ENCODE measurements at places on chromosomes 1 and 21.

DNA sequence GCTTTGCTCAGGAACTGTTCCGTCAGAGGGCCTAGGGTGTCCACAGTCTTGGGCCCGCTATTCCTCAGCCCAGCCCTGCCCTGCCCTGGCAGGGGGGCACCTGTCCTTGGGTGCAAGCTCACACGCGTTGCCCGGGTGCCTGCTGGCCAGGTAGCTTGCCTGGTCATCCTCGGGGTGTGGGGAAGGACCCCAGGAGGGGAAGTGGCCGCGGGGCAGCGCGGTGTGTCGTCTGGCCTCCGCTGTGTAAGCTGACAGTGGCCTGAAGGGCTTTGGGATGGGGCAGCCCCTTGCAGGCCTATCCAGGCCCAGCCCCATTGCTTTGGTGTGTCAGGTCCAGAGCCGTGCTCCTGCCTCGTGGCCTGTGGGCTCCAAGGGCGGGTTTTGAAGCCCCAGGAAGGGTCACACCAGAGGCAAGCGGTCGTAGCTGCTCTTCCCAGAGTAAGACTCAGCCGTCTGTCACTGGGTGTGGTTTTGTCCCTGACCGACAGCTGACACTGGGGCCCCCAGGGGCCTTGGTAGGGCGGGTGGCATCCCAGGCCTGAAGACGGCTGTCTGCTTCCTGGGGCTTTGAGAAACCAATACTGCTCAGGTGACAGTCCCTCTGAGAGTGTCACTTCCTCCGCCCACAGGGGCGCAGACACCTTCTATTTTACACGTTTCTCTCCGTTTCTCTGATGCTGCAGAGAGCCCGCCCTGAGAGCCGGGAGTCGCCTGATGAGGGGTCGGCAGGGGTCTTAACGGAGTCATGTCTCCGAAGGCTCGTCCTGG is 72.1 kb downstream of the SKI start:
- DNase-seq = no peak

DNA sequence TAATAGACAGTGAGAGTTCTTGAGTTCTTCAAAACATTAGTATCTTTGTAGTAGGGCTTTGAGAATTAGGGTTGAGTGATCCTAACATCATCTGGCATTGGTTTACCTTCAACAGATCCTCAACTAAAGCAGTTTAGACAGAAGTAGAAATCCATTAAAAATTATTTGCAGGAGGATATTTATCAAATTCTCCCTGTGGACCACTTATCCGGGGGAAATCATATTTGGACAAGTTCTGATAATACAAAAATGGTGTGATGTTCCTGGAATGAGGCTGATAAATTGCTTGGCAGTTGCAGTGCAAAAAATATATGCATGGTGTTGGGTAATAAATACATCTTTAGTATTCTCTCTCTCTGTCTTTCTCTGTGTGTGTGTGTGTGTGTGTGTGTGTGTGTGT is 115.1 kb upstream of the CHODL start:
- no peak for DNase-seq

DNA sequence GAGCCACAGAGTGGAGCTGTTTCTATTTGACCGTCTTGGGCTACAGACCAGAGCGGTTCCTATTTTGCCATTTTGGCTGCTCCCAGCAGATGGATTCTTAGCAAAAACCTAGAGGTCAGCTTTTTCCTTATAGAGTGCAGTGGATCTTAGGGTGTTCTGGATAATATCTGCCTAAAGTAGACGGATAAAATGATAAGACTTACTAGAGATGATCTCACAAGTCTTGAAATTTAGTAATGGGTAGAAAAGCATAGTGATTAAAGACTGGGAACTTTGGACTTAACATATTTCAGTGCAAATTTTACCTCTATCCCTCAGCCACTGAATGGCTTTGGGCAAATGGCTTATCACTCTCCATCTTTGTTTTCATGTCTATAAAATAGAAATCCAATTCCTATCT is 439.8 kb downstream of the ADGRL2 start:
- no peak for DNase-seq

GRCh38 chr1:15693371-15693770 is 9.3 kb downstream of the PLEKHM2 start:
- DNase-seq = no peak

GRCh38 chr21:37184784-37185593 is 82.1 kb downstream of the VPS26C start:
- DNase-seq = no peak

- DNase-seq = no peak
These were observed 76.6 kb upstream of the PRDX6 start for GRCh38 chr1:173400387-173400995.

GRCh38 chr1:215358356-215358755 is 208.7 kb upstream of the KCTD3 start:
- no peak for DNase-seq

GRCh38 chr21:46581780-46582307 is 23.0 kb downstream of the S100B start:
- DNase-seq = no peak

DNA sequence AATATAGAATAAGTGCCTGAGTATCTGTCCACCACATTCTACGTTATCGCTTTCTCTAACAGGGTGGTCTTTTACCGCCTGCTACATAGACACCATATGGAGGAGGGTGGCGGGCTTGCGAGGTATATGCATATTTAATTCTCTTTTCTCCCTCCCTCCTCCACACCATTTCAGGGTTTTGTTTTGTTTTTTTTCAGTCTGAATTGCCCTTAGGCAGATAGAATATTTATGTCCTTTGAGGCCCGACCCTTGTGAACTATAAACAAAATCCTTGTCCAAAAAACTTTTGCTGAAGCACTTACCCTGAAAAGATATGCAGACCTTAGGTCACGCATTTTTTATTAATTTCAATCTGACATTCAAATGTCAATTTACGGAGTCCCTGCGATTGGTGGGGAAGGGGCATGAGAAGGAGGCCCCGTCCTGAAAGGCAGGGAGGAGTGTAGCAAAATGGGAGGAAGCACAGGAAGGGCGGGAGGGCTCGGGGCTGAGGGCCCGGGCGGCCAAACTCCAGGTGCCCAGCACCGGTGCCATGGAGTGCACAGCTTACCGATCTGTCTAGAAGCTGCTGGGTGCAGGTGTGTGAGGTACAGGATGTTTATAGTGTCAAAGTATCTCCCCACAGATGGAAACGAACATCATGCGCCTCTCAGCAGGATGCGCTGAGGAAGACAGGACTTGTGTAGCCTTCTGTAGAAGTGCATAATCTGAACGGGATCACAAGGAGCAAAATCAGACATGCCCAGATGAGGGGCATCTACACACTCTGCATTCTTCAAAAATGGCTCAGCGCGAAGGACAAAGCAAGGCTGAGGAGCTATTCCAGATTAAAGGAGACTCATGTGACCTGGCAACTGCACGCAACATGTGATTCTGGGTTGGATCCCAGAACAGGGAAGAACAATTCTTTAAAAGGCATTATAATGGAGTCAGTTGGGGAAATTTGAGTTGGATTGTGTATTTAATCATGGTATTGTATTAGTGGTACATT is 68.8 kb upstream of the LYST start:
- no peak for DNase-seq

DNA sequence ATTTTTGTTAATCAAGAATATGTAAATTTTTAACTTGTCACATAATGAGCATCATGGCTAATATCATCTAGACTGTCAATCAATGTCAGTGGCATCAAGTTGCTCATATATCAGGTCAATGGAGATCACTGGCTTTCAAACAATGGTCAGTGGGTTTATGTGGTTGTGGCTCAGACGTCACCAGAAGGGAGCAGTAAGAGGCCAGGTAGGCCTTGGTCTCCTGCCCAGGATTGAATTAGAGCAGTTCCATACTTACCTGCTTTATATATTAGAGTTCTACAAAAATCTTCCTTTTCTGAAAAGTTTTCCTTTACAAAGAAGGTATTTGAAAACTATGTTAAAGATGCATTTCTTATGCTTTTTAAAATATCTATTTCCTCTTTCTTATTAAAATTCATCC is 206.3 kb upstream of the B3GALT2 start:
- DNase-seq = no peak

- peak; percentile 90 for DNase-seq
These were observed 21.1 kb upstream of the SRSF4 start for GRCh38 chr1:29202584-29203340.

DNA sequence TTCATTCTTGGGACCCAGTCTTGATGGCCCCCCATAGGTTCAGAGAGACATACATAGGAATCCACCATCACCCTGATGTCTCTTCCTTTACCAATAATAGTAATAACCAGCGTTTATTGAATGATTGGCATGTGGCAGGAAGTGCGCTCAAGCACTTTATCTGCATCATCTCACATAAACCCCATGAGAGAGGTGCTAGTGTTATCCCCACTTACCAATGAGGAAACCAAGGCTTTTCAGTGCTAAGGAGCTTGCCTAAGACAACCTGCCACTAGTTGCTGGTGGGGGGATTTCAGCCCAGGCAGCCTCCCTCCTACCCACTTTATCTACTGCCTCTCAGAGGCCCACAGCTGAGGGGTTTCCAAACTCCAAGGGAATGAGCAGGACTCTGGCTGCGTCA is 7.7 kb downstream of the LGR6 start:
- no peak for DNase-seq

DNA sequence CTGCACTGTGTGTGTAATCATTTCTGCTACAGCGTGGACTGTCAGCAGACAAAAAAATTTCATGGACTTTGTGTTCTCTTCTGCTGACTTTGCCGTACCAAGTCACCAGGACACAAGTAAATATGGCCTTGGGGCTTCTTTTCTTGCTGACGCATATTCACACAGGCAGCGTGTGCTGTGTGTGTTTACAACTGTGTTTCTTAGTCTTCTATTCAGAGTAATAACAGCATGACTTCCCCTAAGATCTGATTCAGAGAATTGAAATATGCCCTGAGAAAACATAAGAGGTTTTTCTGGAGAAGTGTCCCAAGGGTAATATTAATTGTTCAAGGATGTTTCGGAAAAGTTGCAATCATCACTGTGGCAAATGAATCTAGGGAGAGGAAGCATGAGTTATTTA is 47.1 kb upstream of the DYNLT5 start:
- no peak for DNase-seq

GRCh38 chr1:51946300-51946699 is 44.2 kb downstream of the RAB3B start:
- DNase-seq = no peak

DNA sequence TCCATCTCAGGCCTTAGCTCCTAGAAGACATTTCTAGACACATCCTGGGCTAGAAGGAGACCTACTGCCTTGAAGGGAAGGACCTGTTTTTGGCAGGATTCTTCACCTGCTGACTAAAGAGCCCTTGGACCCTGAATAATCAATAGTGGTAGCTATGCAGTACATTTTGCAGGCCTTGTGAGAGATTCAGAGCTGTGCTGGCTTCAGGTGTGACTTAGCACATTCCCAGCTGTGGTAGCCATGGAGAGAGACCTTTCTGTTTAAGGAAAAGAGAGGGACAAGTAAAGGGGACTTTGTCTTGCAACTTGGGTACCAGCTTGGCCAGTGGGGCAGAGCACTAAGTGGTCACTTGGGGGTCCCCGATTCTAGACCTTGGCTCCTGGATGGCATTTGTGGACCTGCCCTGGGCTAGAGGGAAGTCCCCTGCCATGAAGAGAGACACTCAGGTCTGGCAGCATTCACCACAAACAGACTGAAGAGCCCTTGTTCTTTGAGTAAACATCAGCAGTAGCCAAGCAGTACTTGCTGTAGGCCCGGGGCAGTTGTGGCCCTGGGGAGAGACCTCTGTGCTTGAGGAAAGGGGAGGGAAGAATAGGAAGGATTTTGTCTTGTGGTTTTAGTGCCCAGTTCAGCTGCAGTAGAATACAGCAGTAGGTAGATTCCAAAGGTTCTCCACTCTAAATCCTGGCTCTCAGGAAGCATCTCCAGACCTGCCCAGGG is 26.2 kb upstream of the CD1A start:
- DNase-seq = no peak

GRCh38 chr1:40507973-40508372 is 594 bp upstream of the EXO5 start:
- DNase-seq = no peak

DNA sequence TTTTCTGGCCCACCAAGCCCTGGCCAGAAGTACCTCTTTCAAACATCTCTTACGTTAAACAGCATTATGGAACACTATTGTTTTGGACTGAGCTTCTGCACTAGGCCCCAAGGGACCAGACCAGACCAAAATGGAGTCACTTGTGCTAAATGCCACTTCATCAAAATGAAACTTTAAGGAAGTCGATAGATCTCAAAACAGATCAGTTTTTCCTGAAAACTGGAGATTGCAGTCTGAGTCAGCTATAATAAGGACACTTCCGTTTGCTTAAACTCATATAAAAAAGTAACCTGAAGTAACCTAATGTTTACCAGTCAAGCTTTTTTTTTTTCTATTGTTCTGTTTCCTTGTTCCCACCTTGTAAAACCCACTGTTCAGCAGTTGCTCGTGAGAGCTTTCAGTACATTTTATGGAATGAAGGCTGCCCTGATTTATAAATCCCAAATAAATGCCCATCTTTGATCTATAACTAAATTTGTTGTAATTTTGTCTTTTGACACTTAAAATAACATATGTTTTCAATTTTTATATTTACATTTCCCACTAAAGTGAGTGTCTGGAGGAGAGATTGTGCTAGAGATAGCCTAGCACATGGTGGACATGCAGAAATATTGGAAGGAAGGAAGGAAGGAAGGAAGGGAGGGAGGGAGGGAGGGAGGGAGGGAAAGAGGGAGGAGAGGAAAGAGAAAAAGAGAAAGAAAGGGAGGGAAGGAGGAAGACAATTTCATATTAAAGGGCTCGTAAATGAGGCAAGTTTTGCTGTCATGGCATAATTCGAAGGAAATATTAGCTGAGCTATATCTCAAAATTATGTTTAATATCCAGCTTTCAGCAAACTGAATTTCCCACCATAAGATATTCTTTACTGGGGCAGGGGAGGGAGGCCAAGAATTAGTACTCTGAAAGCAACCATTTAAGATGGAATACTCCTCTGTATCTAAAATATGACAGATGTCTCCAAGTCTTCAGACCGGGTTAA is 77.0 kb upstream of the CXADR start:
- DNase-seq = no peak

DNA sequence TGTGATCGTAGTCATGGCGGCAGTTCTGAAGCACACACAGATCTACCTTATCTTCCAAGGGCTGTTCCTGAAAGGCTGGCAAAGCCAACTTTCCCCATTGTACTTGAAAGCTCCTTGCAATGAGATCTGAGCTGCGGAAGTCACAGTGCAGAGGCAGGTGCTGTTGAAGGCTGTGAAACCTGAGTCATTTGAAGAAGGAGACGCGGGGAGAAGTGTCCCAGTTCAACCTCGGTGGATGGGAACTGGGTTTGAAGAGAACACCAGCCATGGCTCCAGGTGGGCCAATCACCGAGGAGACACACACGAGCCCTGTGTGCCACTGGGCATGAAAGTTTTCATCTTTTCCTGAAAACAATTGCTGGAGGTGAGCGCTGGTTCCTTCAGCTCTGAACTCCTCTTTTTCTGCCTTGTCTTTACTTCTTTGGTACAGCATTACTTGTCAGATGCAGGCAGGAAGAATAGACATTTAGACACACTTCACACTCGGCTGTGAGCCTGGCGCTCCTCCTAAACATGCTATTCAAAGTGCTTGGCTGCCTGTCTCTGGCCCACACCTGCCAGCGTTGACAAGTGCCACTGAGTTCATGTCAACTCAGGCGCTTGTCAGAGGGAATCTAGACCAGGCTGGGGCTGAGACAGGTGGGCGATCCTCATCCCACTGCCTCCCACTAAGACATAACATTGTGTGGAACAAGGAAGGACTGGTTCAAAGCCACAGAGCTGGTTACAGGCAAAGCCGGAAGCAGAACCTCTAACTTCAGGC is 25.7 kb upstream of the PDE9A start:
- DNase-seq = no peak

- DNase-seq = no peak
These were observed 11.9 kb downstream of the PIGV start for GRCh38 chr1:26799479-26800142.

GRCh38 chr1:165632491-165632890 is 1.5 kb downstream of the MGST3 start:
- DNase-seq = no peak
